ENCODE measurements at places on chromosomes 11 and 22. TPM values are rescaled to one million over a fixed set of nuclear protein-coding genes. Genes with fewer than 3 reads are reported as not detected.

NLRP10 gene
- polyA plus RNA-seq: not detected

PPP6R3 gene
- 39.4 TPM for polyA plus RNA-seq

F2 gene
- not detected for polyA plus RNA-seq

SMIM35 gene
- polyA plus RNA-seq: not detected

MS4A7 gene
- polyA plus RNA-seq: 13.2 TPM

- no peak for DNase-seq
- H3K4me3 ChIP-seq: no peak overlapping the region
- H3K27ac ChIP-seq: no peak overlapping the region
- no peaks in the 10 kb centered on the region for H3K36me3 ChIP-seq
- no peaks in the 10 kb centered on the region for H3K27me3 ChIP-seq
Observed at GRCh38 chr11:84902445-84902844, 724.7 kb downstream of the DLG2 start.

DNA sequence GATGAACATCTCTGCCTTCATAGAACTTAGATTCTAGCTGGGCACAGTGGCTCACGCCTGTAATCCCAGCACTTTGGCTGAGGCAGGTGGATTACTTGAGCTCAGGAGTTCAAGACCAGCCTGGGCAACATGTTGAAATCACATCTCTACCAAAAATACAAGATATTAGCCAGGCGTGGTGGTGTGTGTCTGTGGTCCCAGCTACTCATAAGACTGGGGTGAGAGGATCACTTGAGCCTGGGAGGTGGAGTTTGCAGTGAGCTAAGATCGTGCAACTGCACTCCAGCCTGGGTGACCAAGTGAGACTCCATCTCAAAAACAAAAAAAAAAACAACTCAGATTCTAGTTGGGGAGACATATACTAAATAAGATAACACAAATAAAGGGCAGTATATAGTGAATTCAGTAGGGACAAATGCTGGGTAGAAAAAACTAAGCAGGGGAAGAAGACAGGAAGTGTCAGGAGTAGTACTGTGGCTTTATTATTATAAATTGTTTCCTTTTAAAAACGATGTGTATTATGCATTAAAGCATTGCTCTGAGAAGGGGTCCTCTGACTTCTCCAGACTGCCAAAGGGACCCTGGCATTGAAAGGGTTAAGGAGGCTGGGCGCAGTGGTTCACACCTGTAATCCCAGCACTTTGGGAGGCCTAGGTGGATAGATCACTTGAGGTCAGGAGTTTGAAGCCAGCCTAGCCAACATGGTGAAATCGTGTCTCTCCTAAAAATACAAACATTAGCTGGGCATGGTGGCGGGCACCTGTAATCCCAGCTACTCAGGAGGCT, 46.7 kb downstream of the PACS1 start:
- DNase-seq: no peak
- H3K27ac ChIP-seq: peak overlapping the region; percentile 68
- H3K4me3 ChIP-seq: no peak overlapping the region
- H3K27me3 ChIP-seq: no peaks in the 10 kb centered on the region

GRCh38 chr22:38924347-38924952, 33.0 kb upstream of the APOBEC3A start:
- DNase-seq: peak; percentile 92
- H3K4me3 ChIP-seq: no peak overlapping the region
- no peaks in the 10 kb centered on the region for H3K27me3 ChIP-seq
- H3K4me1 ChIP-seq: peaks cover 9% of the 10 kb centered on the region
- H3K27ac ChIP-seq: peak overlapping the region; percentile 63

GRCh38 chr22:30326255-30326705, 461 bp downstream of the TBC1D10A start:
- H3K4me1 ChIP-seq: peaks cover 39% of the 10 kb centered on the region
- peaks cover 5% of the 10 kb centered on the region for H3K36me3 ChIP-seq
- H3K4me3 ChIP-seq: peak overlapping the region; percentile 57
- peak overlapping the region; percentile 81 for H3K27ac ChIP-seq
- DNase-seq: no peak
- H3K27me3 ChIP-seq: no peaks in the 10 kb centered on the region

DNA sequence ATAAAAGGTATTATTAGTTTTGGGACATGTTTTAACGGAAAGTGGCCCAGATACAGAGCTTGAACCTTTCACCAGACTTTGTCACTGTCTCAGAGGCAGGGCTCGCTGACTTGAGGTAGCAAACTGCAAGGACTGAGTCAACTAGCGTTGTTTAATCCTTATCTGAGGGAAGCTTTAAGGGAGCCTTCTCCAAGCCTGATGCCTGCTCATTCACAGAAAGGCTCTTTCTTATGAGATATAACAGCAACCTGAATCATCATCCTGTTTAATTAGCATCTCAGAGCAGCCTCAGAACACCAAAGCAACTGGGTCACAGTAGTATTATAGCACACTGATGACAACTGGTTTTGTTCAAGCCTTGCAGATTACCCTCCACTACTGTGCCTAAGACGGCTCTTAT, 54.2 kb upstream of the CYP2D6 start:
- H3K27ac ChIP-seq: no peak overlapping the region
- H3K4me1 ChIP-seq: peaks cover 17% of the 10 kb centered on the region
- H3K27me3 ChIP-seq: no peaks in the 10 kb centered on the region
- H3K4me3 ChIP-seq: no peak overlapping the region
- peaks cover under 1% of the 10 kb centered on the region for H3K36me3 ChIP-seq

DNA sequence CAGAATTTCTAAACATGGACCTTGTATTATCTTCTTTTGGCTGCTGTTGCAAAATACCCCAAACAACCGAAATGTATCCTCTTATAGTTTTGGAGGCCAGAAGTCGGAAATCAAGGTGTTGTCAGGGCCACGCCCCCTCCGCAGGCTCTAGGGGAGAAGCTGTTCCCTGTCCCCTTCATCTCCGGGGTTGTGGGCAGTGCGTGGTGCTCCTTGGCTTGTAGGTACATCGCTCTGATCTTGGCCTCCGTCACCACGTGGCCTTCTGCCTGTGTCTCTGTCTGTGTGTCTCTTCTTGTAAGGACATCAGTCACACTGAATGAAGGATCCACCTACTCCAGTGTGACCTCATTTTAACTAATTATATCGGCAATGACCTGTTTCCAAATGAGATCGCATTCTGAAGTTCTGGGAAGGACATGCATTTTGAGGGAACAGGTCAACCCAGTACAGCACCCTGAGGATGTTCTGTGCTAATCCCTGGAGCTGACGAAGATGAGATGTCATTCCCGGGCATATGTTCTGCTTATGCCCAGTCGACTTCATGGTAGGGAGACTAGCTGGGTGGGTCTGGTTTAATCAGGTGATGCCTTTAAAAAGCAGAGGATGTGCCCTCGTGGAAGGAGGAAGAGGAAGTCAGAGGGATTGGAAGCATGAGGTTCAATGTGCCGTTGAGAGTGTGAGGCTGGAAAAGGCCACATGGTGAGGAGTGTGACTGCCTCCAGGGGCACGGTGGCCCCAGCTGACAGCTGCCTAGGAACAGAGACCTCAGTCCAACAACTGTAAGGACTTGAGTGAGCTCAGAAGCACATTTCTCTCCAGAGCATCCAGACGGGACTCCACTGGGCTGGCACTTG, 531.1 kb downstream of the TBC1D22A start:
- H3K27ac ChIP-seq: no peak overlapping the region
- no peak for DNase-seq
- H3K4me1 ChIP-seq: no peaks in the 10 kb centered on the region
- H3K27me3 ChIP-seq: no peaks in the 10 kb centered on the region
- no peaks in the 10 kb centered on the region for H3K36me3 ChIP-seq
- H3K4me3 ChIP-seq: no peak overlapping the region

- no peaks in the 10 kb centered on the region for H3K4me1 ChIP-seq
- no peaks in the 10 kb centered on the region for H3K27me3 ChIP-seq
- DNase-seq: no peak
- H3K4me3 ChIP-seq: no peak overlapping the region
- H3K27ac ChIP-seq: no peak overlapping the region
Observed at GRCh38 chr11:78828676-78829075, 254.0 kb upstream of the NARS2 start.

DNA sequence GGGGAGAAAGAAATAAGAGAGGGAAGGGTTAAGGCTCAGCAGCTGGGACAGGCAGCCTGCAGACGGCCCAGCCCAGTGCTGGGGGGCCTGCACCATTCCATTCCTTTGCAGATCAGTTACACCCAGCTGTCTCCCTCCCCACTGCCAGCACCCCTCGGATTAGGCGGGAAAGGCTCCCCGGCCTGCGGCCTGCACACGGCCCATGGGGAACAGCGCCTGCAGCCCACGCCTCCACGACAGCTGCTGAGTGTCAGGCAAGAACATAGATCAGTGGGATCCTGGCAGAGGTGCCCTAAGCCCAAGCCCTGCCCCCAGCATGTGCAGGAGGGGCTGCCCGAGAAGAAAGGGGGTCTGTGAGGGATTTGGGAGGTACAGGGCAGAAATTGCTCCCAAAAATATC, 65.8 kb upstream of the MYOD1 start:
- H3K36me3 ChIP-seq: no peaks in the 10 kb centered on the region
- no peak overlapping the region for H3K4me3 ChIP-seq
- no peak overlapping the region for H3K27ac ChIP-seq

DNA sequence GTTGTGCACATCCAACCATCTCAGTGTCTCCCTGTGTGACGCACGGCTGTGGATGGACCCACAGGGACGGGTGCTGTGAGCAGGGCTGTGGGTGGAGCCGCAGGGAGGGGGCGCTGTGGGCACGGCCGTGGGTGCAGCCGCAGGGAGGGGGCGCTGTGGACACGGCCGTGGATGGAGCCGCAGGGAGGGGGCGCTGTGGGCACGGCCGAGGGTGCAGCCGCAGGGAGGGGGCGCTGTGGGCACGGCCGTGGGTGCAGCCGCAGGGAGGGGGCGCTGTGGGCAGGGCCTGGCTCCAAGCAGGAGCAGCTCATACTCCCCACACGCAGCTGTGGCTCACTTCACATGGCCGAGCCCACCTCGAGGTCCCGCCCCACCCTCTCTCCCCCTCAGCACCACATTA, 6.0 kb upstream of the MAPK11 start:
- no peaks in the 10 kb centered on the region for H3K27me3 ChIP-seq
- peak overlapping the region; percentile 36 for H3K27ac ChIP-seq
- DNase-seq: peak; percentile 61
- H3K4me1 ChIP-seq: peaks cover 4% of the 10 kb centered on the region
- no peak overlapping the region for H3K4me3 ChIP-seq

DNA sequence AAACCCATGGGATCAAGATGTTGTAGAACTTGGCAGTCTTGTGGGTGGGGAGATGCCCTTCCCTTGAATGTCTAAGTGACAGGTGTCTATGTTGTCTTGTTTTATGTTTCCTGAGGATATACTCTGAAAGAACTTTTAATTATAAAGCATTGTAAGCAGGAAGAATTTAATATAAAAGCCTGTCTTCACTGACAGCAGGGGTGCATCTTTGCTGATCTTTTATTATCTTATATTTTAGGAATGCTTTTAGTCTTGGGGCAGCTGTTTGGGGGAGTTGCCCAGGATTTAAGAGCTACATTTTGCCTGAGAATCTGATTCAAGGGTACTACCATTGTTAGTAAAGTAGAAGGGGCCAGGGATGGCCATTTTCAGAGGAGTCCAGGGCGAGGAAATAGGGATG, 43.4 kb downstream of the IRAG1 start:
- no peak overlapping the region for H3K27ac ChIP-seq
- H3K4me1 ChIP-seq: no peaks in the 10 kb centered on the region
- H3K36me3 ChIP-seq: peaks cover 4% of the 10 kb centered on the region
- H3K27me3 ChIP-seq: no peaks in the 10 kb centered on the region

Measured in small intestine (tissue), 16 donors.